ENCODE measurements at places on chromosomes 11 and 22. TPM values are rescaled to one million over a fixed set of nuclear protein-coding genes. Genes with fewer than 3 reads are reported as not detected.

- peaks cover 2% of the 10 kb centered on the region for H3K27me3 ChIP-seq
- no peak for DNase-seq
- H3K36me3 ChIP-seq: no peaks in the 10 kb centered on the region
- no peak overlapping the region for H3K27ac ChIP-seq
- H3K4me3 ChIP-seq: no peak overlapping the region
Observed at GRCh38 chr11:120594746-120595145, 83.2 kb downstream of the GRIK4 start.

GRCh38 chr22:36649066-36649465 is 54.5 kb downstream of the CACNG2 start:
- H3K36me3 ChIP-seq: no peaks in the 10 kb centered on the region
- no peak overlapping the region for H3K27ac ChIP-seq
- H3K27me3 ChIP-seq: peaks cover 27% of the 10 kb centered on the region

The PIK3IP1 gene
- 1,063 TPM for total RNA-seq

GRCh38 chr22:21451545-21452520 is 15.4 kb upstream of the TMEM191C start:
- peaks cover 5% of the 10 kb centered on the region for H3K36me3 ChIP-seq
- H3K4me1 ChIP-seq: no peaks in the 10 kb centered on the region
- DNase-seq: no peak

The GALNT18 gene
- 0.08 TPM for total RNA-seq

DNA sequence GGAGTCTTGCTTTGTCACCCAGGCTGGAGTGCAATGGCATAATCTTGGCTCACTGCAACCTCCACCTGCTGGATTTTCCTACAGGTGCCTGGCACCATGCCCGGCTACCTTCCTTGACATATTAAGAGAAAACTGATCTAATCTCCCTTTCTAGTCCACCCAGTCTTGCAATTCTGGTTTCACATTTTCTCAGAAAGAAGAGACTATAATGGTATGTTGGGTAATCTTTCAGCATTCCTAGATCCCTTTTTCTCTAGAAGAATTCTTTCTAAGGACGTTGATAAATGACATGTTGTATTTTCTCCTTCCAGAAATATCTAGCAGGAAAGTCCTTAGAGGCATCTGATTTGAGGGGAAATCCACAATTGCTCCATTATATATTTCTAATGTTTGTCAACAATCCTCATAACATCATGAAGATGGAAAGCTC is 10.4 kb upstream of the HSPA8 start:
- peak overlapping the region; percentile 87 for H3K27ac ChIP-seq
- H3K4me1 ChIP-seq: peaks cover 48% of the 10 kb centered on the region
- H3K4me3 ChIP-seq: no peak overlapping the region
- no peaks in the 10 kb centered on the region for H3K27me3 ChIP-seq
- DNase-seq: no peak
